ENCODE measurements at places on chromosomes 16 and 17.

- DNase-seq, result no peak
Measured at GRCh38 chr17:44598329-44598728, 41.0 kb downstream of the FZD2 start.

DNA sequence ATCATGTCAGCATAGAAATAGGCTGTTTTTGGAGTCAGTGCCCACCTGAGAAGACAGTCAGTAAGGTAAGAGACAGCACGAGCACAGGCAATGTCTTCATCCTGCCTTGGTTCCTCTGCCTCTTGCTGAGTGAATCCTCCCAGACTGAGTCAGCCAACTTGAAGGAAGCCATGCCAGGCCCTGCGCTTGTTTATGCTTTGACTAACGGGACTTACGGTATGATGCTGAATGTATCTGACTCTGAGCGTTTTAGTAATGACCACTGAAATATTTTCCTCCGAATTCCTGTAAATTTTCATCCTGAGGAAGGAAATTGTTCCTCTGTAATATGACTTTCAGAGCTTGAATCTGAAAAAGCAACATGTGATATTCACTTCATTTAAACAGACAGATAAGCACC lies 18.0 kb downstream of the C17orf67 start:
- DNase-seq, result no peak

- DNase-seq, result no peak
Measured at GRCh38 chr17:47840001-47840741, 902 bp downstream of the SCRN2 start.

- DNase-seq, result no peak
Measured at GRCh38 chr17:77946900-77947645, 11.4 kb upstream of the TNRC6C start.

DNA sequence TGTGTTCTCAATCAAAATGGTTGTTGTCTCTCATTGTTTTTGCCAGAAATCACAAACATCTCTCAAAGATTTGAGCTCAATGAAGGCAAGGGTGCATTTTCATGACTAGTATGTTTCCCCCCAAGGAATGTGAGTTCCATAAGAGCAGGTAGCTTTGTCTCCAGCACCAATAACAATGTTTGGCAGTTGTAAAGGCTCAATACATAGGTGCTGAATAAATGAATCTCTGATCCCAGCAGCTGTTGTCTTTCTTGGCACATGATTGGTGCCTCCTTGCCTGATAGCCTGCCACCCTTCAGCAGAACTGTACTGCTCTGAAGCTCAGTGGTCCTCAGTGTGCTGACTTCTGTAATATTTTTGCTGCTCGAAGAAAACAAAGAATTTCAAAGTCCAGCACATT lies 103.1 kb upstream of the CDH11 start:
- no peak for DNase-seq

- DNase-seq, result no peak
Measured at GRCh38 chr16:48597563-48598387, 12.2 kb downstream of the N4BP1 start.

DNA sequence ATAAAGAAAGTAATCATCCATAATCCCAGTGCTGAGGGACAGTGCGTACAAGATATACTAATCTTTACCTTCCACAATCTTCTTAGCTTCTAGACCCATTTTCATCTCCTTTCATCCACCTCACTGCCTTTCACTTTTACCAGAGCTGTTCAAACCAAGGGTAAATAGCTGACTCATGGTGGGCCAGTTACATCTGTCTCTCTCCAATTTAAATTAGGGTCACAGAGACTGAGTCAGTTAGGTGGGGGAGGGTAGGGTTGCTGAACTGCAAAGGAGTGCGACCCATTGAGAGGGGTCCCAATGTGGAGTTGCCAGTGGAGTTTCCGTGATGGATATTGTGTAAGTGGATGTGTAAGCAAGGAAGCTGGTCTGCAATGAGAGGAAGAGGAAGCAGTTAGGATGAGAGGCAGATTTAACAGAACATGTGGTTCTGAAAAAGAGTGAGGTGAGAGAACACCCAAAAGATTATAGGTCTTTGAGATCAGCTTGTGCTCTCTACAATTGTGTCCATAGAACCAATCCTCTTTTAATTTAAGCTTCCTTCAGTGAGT lies 83.5 kb downstream of the GP2 start:
- no peak for DNase-seq
